ENCODE measurements at places on chromosomes 4 and X. TPM values are rescaled to one million over a fixed set of nuclear protein-coding genes. Genes with fewer than 3 reads are reported as not detected.

- DNase-seq = no peak
These were observed 56.1 kb upstream of the BRS3 start for GRCh38 chrX:136431625-136432024.

GRCh38 chrX:83829874-83830273 lies 31.1 kb upstream of the CYLC1 start:
- no peak for DNase-seq

MAP9 gene
- 6.7 TPM for total RNA-seq

- no peak for DNase-seq
These were observed 58.9 kb upstream of the PGM2 start for GRCh38 chr4:37767546-37767945.

LRCH2 gene
- not detected for total RNA-seq

GRCh38 chr4:42070463-42070862 lies 80.1 kb downstream of the SLC30A9 start:
- no peak for DNase-seq

- DNase-seq = no peak
These were observed 1662.8 kb upstream of the ADGRL3 start for GRCh38 chr4:59537246-59537886.

DNA sequence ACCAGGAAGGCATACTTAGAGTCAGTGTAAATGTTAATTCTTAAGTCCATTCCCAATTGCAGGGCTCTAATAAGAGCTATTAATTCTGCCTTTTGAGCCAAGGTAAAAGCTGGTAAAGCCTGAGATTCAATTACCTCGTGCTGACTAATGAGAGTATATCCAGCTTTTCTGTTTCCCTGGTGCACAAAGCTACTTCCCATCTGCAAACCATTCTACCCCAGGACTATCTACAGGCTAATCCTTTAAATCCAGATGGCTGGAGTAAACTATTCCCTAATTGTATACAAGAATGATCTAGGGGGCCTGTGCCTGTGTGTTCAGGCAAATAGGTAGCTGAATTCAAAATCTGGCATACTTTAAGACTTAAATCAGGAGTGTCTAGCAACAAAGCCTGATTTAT lies 365.0 kb downstream of the GPM6A start:
- DNase-seq = no peak

NLRP2B gene
- not detected for total RNA-seq
